NCI-H345 (cell line): ENCODE measurements at places on chromosomes 6 and 20.

- no peak for DNase-seq
Observed at GRCh38 chr6:74657931-74658330, 547.9 kb downstream of the COL12A1 start.

- no peak for DNase-seq
Observed at GRCh38 chr6:26318459-26319404, 46.3 kb upstream of the BTN3A2 start.

DNA sequence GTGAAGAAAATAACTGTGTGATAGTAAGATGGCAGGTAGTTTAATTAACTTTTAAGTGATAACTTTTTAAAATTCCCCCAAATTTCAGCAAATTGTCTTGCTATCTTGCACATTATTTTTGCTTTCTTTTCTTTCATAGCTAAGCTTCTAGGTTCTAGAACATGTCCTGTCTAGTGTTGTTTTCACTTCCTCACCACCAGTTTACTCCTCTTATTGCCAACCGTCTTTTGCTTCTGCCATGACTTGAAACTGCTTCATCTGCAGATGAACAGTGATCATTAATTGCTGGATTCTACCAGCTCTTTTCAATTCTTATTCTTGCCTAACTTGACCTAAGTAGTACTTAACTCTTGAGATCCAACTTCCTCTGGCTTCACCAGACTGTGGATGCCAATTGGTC, 137.8 kb downstream of the CENPW start:
- DNase-seq: no peak

GRCh38 chr6:131924881-131925474, 26.2 kb downstream of the CCN2 start:
- peak; percentile 19 for DNase-seq

DNA sequence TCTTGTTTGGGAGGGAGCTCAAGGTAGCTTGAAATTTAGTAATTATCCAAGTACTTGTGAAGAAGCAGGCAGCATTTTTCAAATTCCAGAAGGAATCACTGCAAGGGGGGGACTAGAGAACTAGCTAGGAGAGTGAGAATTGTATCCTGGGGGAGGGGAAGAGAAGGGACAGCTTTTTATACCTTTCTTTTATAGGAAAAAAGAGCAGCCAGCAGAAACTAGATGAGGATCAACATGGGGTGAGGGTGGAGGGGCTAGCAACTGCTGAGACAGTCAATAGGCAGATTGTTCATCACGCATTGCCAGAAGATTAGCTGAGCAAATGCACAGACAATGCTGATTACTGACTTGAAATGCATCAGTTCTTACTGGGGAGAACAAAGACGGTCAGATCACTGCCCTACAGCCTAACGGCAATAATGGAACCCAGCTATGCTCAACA, 514.3 kb upstream of the CITED2 start:
- peak; percentile 59 for DNase-seq
